ENCODE measurements at places on chromosomes 6 and 20. TPM values are rescaled to one million over a fixed set of nuclear protein-coding genes. Genes with fewer than 3 reads are reported as not detected.

DNA sequence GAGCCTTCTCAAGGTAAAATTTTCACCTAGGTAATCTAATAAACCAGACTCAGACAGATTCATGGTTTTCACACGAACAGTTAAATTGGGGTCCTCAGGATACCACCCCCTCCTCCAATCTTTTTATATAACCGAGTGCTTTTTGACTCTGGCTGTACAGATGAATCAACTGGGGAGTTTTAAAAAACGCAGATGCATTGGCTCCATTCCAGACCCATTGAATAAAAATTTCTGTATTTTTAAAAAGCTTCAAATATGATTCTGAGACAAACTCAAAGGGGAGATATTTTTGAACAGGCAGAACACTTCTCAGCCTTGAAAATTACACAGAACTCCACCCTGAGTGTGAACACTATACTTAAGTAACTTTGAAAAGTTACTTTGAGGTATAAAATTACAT is 7.2 kb downstream of the UTRN start:
- no peak for DNase-seq

- DNase-seq: no peak
Observed at GRCh38 chr20:38435555-38435939, 419 bp upstream of the SNHG17 start.

- no peak for DNase-seq
Observed at GRCh38 chr6:36625158-36625919, 31.2 kb downstream of the SRSF3 start.

GRCh38 chr6:7939184-7939863 is 28.7 kb upstream of the TXNDC5 start:
- DNase-seq: no peak

GRCh38 chr20:44593751-44594150 is 11.4 kb downstream of the PKIG start:
- DNase-seq: no peak

BRPF3 gene
- total RNA-seq: 22.0 TPM

DNA sequence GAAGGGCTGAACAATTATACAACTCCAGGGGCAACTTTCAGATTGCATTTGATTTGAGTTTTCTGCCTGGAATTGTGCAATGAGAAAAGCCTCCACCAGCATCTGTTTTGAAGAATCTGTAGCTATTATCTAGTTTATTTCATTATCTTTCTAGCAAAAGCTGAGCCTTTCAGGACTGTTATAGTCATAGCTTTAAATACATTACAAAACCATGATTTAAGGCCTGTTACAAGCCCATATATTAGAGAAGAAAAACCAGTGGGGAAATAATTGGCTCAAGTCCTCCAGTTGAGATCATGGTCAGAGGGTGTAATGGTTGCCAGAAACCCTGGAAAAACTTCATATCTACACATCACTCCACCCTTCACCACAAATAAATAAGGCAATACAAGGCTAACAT is 676.2 kb downstream of the HDGFL1 start:
- DNase-seq: no peak

DNA sequence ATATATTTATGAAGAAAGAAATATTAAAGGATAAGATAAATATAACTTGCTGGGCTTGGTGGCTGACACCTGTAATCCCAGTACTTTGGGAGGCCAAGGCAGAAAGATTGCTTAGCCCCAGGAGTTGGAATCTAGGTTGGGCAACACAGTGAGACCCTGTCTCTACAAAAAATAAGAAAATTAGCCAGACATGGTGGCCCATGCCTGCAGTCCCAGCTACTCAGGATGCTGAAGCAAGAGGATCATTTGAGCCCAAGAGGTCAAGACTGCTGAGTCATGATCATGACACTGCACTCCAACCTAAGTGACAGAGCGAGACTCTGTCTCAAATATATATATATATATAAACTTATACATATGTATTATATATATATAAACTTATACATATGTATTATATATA is 164.0 kb downstream of the MRPL14 start:
- DNase-seq: no peak

DNA sequence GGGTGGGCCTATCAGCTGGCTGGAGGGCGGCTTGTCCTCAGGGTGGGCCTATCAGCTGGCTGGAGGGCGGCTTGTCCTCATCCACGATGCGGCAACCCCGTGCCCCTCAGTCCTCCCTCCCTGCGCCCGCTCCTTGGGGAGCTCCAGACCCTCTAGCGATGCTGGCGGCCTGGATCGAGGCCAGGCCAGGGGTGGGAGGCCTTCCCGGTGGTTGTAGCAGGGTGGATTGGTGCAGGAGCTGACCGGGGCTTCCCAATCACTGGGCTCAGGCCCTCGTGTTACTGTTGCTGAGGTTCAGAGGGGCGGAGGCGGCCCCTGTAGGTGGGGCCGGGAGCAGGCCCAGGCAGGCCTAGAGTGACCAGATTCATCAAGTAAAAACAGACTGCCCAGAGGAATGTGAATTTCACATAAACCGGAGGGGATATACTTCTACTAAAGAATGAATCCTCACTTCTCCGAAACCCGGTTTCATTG is 8.8 kb downstream of the SLC17A9 start:
- no peak for DNase-seq

DNA sequence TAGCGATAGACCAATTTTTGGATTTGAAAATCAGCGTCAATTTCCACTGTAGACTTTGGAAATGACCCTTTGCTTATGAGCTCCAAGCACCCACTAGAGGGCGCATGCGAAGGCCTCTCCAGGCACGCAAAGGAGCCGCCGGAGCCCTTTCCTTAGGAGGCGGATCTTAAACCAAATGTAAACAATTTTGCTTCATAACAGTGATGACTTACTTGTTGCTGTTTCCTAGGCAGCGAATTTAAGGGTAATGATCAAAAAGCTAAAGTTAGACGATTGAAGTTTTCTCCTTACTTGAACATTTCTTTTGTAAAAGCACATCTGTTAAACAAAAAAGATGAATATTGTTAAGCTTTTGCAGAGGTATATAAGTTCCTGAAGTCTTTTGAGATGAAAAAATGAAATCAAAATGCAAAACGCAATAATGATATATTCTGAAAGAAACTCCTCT is 29.2 kb upstream of the EXOC2 start:
- DNase-seq: peak; percentile 7

DNA sequence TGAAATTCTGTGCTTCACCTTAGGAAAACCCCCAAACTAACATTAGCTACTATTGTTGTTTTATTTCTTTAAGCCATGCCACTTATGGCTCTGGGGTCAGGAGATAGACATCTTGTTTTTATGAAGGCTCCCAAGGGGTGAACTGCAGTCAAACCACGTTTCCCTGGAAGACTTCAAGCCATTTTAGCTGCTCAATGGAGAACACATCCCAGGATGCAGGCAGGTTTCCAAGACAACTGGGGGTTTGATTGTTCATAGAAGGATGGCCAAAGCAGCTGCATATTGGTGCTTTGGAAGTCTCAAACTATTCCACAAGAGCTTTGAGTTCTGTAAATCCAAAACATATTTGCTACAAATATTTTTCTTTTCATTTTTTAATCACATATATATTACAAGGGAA is 818.0 kb downstream of the MAFB start:
- no peak for DNase-seq

GRCh38 chr20:23631226-23631822 is 6.4 kb downstream of the CST3 start:
- no peak for DNase-seq

NDUFAF4 gene
- 40.1 TPM for total RNA-seq

TLDC2 gene
- total RNA-seq: 0.31 TPM

GRCh38 chr20:10059006-10059405 is 24.2 kb downstream of the ANKEF1 start:
- no peak for DNase-seq

OPN5 gene
- total RNA-seq: not detected

DNA sequence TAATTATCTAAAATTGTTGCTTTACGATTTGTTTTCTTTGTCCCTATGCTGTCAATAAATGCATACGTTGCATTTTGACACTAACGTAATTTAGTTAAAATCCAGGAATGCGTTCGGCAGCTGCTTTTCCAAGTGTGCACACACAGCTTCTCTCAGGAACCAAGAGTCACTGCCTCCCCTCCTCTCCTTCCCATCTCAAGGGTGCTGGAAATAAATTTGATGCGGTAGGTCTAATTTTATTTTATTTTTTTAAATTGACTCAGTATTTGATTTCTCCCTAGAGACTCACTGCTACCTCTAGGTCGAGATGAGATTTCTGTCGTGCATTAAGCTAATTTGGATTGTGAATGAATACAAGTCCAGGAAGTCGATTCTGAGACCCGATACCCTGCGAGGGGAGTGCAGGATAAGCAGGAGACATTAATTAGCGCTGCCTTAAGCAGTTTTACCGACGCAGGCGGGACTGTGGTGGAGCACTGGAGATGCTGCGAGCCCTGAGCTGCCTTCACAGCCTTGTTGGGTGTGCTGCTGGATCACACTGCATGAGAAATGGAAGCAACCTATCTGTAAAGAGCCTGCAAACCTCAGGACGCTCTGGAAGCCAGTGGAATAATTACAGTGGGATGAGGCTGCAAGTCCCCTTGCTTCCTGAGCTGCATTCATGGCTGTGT is 381.2 kb downstream of the C6orf118 start:
- DNase-seq: peak; percentile 39

GRCh38 chr6:149948011-149948410 is 6.2 kb downstream of the ULBP2 start:
- no peak for DNase-seq

- DNase-seq: no peak
Observed at GRCh38 chr6:72952808-72953630, 272.3 kb downstream of the KHDC1L start.

- DNase-seq: peak; percentile 44
Observed at GRCh38 chr20:34637245-34638038, 39.5 kb downstream of the PIGU start.

PTCHD4 gene
- total RNA-seq: 16.1 TPM

- DNase-seq: no peak
Observed at GRCh38 chr20:1010659-1011058, 8.5 kb upstream of the RSPO4 start.

- DNase-seq: no peak
Observed at GRCh38 chr20:32845786-32846185, 12.9 kb upstream of the EFCAB8 start.

- no peak for DNase-seq
Observed at GRCh38 chr6:13407709-13408695, 79.4 kb downstream of the GFOD1 start.

DNA sequence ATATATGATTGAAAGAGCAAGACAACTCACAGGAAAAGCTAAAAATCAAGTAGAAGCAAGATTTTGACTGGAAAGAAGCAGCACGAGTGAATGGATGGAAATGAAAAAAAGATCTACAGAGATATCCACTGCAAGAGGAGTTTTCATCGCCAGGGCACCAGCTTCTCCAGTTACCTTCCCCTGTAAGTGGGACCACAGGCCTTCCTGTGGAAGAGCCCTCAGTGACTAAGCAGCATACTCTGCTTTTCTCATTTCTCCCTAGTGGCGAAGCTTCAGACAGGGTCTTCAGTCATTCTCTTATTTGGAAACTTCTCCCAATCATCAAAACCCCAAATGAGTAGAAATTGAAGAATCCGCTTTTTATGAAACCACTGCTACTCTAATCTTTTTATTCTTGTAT is 40.5 kb downstream of the ADGRB3 start:
- DNase-seq: no peak

DNA sequence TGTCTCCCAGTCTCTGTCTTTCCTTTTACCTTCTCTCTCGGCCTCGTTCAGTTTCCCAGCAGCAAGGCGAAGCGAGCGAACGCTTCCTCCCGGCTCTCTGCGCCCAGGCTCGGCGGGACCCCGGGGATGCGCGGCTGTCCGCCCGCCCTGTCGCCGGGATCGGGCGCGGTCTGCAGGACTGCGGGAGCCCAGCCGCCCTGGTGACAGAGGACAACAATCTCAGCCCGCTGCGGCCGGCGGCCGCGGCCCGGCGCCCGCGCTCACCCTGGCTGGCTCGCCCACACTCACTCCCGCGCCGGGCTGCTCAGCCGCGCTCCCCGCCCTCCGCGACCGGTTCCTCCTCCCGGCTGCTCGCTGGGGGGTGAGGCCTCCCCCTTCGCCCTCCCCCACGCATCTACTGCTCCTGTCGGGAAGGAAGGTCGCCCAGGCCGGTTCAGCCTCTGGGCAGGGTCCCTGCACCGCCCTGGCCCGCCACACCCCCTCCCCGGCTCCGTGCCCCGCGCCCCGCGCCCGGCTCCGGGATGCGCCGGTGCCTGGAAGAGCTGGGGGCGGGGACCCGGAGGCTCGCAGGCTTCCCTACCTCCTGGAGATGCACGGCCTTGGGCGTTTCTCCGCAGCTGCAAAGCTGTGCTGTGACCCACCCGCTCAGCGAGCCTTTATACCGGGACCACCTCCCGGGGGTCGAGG is 410 bp downstream of the SYNE1 start:
- no peak for DNase-seq

DNA sequence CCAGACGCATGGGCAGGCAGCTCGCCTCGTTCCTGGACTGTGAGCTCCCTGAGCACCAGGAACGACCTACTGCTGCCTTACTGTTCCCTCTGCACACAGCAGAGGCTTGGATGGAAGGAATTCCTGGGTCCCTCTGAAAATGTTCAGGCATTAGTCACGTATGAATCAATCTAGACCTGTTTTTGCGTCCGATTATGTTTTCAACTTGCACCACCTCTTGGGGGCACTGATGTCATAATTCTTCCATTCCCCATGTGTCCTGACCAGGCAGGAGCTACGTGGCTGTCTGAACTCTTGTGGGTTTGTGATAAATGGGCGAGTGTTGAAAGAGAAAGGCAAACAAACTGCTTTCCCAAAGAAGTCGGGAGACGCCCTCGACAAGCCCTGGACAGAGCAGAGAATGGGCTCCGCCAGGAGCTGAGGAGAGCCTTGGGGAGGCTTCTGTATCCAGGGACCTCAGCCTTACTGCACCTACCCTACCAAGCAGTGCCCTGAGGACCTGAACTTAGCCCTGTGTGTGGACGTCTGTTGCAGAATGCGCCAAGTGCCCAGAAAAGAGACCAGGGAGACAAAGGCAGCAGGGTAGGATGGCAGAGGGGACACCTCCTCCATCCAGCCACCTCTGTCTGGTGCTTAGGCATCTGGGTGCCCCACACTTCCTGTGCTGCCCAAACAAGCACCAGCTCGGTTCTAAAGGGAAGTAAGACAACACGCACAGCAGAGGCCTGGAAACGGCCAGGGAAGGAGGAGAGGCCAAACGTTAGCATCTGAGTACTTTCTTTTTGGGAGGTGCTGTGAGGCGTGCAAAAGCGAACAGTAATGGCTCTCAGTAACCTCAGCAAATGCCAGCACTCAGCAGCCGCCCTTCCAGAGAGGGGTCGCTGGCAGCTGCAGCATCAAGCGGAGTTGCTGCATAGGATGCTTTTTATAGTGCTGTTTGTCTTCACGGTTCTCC is 124.2 kb downstream of the LY86 start:
- DNase-seq: no peak

DNA sequence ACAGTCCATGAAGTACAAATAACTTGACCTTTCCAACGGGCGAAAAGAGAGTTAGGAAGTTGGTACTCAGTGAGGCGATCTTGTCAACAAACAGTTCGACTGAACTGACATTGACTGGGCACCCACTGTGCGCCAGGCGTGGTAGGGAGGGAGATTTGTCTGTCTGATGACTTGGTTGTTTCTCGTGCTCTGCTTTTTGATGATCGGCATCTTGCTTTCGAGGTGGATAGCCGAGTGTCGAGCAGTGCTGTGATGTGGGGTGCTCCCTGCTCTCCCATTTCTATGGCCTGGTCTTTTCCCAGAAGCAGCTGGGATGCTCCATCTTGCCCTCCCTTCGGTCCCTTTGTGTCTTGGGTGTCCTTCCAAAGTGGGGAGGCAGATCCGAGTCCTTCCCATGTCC is 30.4 kb downstream of the RPP40 start:
- no peak for DNase-seq

GRCh38 chr6:3366596-3367413 is 90.0 kb downstream of the SLC22A23 start:
- DNase-seq: no peak

Measured in occipital lobe (tissue), 3 donors.